Stimulated activated CD4-positive, alpha-beta T cell treated with anti-CD3 and anti-CD28 coated beads, Interleukin-1b, Interleukin-23, amount 100 ng/mL, for 4 hours (primary cell): ENCODE measurements at places on chromosomes 3 and 15.

DNA sequence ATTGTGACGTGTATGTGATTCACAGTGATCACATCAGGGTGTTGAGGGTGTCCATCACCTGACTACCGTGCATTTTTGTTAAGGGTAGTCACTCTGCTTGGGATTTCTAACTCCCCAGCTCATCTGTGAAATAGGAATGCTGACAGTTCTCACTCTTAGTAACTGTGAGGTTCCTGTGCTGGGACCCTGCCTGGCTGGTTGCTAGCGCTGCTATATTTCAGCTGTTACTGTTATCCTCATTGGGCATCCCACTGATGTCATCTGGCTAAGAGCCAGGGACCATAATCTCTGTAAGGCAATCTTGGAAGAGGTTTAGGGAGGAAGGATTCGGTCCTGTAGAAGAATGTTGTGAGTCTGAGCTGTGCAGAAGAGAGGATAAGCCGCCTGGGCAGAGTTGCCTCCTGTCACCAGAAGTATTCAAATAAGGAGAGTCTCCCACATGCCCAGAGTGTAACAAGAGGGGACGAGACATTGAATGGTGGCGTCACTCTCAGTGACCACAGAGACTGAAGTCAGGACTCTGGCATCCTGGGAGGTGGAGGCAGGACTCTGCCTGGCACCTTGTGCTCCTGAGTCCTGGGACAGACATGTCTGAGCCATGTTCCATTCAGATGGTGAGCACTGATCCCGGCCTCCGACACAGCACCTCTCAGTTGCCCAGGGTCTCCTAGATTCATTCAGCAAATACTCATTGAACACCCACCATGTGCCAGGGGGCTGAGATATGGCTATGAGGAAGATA is 52.2 kb downstream of the FBLN2 start:
- no peak for DNase-seq

GRCh38 chr3:9066141-9066540 is 102.9 kb upstream of the RAD18 start:
- no peak for DNase-seq

DNA sequence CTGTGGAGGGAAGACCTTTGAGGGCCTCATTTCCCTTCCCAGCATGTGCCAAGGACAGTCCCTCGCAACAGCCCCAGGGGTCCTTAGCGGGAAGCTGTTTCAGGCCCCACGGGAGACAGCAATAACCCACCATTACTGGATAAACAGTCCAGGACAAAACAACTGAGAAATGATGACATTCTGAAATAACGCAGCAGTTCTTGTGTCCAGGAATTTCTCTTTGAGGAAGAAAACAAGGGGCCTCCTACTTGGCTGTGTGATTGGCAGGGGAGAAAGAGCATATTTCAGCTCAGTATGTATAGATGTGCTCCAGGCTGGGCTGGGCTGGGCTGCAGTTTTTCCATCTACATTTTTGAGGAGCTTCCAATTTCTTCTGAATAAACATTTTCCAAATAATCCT is 82.2 kb upstream of the THBS1 start:
- no peak for DNase-seq

GRCh38 chr15:92992720-92993119 is 92.6 kb downstream of the CHD2 start:
- no peak for DNase-seq

DNA sequence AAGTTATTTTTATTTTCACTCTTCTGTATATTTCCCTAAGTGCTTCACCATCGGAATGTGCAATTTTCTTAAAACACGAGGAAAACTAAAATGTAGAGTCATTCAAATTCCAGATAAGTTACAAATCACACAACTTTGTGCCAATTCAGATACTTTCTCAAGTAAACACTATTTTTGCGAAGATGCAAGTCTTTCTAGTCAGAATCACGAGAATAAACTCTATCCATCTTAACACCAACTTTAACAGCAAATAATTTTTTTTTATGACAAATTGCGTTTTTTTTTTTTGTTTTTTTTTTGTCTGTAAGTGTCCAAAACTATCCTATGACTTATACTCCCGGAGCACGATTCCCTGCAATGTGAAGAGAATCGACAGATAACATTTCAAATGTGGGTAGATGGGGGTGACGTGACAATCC is 1.3 kb downstream of the STAG1 start:
- DNase-seq, result no peak

GRCh38 chr3:48855681-48856447 is 8.2 kb upstream of the PRKAR2A start:
- no peak for DNase-seq

DNA sequence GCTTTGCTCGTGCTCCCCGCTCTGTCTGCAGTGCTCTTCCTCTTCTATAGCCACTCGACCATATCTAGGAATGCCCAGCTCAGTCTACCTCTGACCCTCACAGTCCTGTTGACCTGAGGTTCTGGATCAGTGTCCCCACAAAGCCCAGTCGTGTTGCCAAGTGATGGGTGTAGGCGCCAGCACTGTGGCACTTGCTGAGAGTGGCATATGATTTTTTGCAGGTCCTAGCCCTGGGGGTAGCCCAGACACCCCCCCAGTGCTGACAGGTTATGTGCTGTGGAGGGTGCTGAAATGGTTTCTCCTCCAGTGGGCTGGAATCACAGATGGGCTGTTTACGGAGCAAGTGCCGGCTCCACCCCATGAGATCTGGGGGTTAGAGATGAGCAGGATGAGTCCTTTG is 32.5 kb downstream of the ACAD9 start:
- no peak for DNase-seq

DNA sequence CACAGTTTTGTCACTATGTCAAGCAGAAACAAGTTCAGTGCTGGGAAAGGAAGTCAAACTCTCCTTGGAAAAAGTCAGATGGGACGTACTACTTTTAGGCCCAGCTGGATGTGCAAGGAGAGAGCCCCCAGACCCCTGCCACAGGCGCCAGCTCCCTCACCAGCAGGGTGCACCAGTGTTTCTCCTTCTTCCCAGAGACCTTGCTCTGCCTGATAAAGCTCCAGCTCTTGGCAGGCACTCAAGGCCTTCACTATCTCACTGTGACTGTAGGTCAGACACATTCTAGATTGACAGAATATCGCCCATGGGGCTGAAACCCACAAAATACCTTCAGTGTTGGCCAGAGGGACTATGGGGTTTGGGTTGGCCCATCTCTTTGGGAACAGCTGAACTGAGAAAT is 54.8 kb upstream of the CHRNB4 start:
- no peak for DNase-seq
